ENCODE measurements at places on chromosomes 1 and 21. TPM values are rescaled to one million over a fixed set of nuclear protein-coding genes. Genes with fewer than 3 reads are reported as not detected.
A peak's percentile ranks its signal among the peaks of the same experiment; 100 is the strongest.

DNA sequence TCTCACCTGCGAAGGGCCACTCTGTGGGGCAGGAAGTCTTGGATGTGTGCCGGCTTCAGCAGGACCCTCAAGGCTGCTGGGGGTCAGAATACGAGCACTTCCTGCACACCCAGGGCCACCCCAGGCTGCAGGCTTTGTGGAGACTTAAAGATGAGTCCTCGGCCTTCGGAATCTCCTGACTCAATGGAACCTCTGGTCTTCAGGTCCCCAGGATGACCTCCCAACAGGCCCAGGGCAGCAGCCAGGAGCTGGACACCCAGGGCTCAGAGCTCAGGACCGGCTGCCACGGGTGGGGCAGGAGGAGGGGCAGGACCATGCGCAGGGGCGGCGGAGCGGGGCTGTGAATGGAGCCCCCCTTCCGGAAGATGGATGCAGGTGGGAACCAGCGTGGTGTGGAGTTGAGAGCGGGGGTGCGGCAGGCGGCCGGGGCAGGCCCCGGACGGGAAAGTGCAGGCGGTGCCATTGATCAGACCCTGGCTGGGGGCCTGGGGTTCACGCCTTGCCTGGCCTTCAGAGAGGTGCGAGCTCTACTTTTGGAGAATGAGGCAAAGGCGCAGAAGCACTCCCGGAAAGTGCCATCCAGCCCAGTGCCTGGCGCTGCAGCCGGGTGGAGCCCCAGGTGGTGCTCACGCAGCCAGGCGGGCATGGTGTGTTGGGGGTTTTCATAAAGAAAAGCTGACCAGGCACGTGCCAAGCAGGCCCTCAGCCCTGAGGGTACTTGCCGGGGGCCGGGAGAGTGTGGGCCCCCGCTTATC is 10.4 kb downstream of the COL18A1 start:
- no peaks in the 10 kb centered on the region for H3K27me3 ChIP-seq
- H3K27ac ChIP-seq: no peak overlapping the region
- no peaks in the 10 kb centered on the region for H3K4me1 ChIP-seq

- peaks cover 22% of the 10 kb centered on the region for H3K36me3 ChIP-seq
- no peak for DNase-seq
- H3K4me3 ChIP-seq: no peak overlapping the region
- peak overlapping the region; percentile 12 for H3K27ac ChIP-seq
- no peaks in the 10 kb centered on the region for H3K27me3 ChIP-seq
These were observed 49.4 kb downstream of the DYRK1A start for GRCh38 chr21:37415939-37416338.

DNA sequence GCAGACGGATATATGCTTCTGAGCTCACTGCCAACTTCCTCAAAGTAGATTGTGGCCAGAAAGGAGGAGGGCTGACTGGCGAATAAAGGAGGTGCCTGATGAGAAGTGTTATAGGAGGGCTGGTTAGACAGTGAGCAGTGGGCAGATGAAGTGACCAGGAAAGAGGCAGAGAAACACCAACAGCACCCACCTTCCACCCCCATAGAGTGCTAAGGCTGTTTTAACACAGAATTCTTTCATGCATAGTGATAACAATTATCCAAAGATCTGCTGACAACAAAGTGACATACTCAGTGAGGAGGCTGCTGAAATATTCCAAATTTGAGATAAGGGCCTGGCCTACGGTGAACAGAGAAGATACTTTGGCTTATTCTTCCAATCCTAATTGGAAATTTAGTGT is 21.2 kb upstream of the MTR start:
- no peak overlapping the region for H3K27ac ChIP-seq
- H3K27me3 ChIP-seq: peaks cover 18% of the 10 kb centered on the region
- no peak for DNase-seq
- H3K4me3 ChIP-seq: no peak overlapping the region
- H3K36me3 ChIP-seq: no peaks in the 10 kb centered on the region

- H3K4me1 ChIP-seq: no peaks in the 10 kb centered on the region
- no peak overlapping the region for H3K27ac ChIP-seq
- no peaks in the 10 kb centered on the region for H3K36me3 ChIP-seq
- no peaks in the 10 kb centered on the region for H3K27me3 ChIP-seq
- DNase-seq: no peak
These were observed 194.5 kb downstream of the LHX8 start for GRCh38 chr1:75328691-75329090.

DNA sequence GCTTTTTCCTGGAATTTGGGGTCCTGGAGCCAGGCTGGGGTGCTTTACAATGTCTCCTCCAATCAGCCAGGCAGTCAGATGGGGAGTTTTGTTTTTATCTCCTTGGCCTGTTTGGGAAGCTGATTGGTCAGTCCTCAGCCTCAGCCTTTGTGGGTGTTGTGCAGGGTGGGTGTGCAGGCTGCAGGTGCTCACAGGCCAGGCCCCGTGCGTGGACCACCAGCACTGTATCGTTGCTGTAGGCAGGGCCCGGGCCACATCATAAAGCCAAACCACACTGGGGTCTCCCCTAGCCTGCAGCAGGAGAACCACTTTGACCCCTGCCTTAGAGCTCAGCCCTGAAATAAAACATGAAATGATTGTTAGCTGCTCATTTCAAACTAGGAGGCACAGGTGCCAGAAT is 8.6 kb downstream of the PRDM16 start:
- H3K4me3 ChIP-seq: no peak overlapping the region
- peaks cover 4% of the 10 kb centered on the region for H3K4me1 ChIP-seq
- peaks cover 24% of the 10 kb centered on the region for H3K27me3 ChIP-seq

DNA sequence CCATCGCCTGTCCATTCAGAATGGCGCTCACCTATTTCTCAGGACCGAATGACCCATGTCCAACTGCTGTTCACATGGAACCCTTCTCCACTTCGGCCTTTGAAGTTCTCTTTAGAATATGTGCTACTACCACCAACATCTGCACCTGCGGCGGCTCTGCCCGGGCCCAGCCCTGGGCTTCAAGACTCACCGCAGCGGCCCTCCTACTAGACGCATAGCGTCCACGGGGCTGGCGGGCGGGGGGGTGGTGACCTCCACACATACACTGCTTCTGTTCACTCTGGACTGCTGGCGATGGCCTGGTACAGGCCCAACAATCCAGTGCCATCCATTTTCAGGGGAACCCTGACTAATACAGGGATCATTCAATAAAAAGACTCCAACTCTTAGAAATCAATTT is 394.2 kb downstream of the VAV3 start:
- H3K36me3 ChIP-seq: no peaks in the 10 kb centered on the region
- H3K4me1 ChIP-seq: no peaks in the 10 kb centered on the region
- H3K4me3 ChIP-seq: no peak overlapping the region
- no peak for DNase-seq

DNA sequence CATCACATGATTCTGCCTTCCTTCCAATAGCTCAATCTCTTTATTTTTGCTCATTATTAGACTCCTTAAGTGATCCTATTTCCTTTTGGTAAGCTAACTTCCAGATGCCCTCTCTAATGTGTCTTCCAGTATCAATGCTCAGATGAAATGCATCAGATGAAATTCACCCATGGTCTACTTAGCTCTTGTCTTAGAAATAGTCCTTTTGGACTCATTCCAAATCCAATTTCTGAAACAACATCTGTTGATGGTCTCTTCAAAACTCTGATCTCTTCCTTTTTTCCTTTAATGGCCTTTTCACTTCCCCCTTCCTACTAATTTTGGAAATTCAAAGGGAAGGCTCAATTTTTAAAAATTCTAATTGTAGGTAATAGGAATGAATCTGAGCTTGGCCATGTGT is 81.1 kb upstream of the GREM2 start:
- H3K36me3 ChIP-seq: no peaks in the 10 kb centered on the region
- H3K27ac ChIP-seq: no peak overlapping the region
- DNase-seq: no peak

DCDC2B gene
- total RNA-seq: 0.17 TPM

BRDT gene
- not detected for total RNA-seq

PAQR6 gene
- total RNA-seq: 7.0 TPM
